ENCODE measurements at places on chromosomes 12 and 14. TPM values are rescaled to one million over a fixed set of nuclear protein-coding genes. Genes with fewer than 3 reads are reported as not detected.

C14orf180 gene
- total RNA-seq = not detected

KRT4 gene
- 0.94 TPM for total RNA-seq

ASCL1 gene
- total RNA-seq = 21.1 TPM

HOXC6 gene
- total RNA-seq = not detected

CCDC175 gene
- total RNA-seq = 3.3 TPM

All from occipital lobe (tissue), 3 donors.